NCI-H2081 treated with DMSO at 0.1 percent for 48 hours (cell line): ENCODE measurements at places on chromosomes 1 and 21.
A peak's percentile ranks its signal among the peaks of the same experiment; 100 is the strongest.

DNA sequence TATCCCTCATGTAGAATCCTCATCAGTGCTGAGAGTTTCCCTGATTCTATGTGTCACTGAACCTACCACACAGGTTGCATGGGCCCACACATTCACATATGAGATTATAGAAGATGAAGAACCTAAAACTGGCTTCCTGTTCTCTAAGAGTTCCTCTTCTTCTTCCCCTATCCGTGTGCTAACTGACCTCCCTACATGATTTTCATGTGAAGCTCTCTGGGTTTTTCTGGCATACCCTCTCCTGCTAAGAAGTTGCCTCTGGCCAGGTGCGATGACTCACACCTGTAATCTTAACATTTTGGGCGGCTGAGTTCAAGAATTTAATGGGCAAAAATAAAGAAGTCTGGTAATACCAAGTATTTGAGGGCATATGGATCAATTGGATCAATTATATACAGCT, 5.5 kb upstream of the CD244 start:
- no peak for DNase-seq

DNA sequence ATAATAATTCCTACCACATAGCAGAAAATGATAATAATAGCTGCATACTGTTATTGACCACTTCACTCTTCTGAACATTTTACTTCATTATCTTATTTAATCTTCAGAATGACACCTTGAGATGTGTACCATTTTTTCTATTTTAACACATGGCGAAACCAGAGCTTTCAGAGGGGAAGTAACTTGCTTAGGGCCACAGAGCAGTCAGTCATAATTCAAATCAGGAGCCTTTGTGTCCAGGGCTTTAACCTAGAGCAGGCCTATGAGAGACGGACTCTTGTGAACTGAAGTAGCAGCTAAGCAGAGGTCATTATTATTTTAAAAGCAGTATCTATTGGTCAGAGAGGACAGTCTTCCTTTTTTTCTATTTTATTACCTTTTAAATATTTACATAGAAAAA, 114.0 kb downstream of the ROR1 start:
- no peak for DNase-seq

- no peak for DNase-seq
These were observed 113.9 kb upstream of the CACNA1E start for GRCh38 chr1:181369416-181369815.

DNA sequence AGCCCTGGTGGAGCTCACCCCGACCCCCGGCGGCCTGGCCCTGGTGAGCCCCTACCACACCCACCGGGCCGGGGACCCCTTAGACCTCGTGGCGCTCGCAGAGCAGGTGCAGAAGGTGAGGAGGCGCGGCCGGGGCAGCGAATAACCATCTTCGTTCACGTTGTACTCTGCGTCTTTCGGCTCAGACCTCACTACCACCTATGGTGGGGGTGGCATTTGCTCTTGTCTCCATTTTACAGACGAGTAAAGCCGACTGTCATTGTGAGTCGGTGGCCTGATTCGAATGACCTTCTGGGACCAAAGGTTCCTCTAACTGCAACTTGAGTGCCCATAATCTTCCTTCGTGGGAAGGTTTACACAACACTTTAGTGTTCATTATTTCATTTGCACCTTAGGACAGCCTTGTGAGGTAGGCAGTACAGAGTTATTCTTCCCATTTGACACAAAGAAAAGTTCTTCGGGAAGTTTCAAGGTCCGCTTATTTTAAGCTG, 506 bp downstream of the C1orf50 start:
- no peak for DNase-seq

DNA sequence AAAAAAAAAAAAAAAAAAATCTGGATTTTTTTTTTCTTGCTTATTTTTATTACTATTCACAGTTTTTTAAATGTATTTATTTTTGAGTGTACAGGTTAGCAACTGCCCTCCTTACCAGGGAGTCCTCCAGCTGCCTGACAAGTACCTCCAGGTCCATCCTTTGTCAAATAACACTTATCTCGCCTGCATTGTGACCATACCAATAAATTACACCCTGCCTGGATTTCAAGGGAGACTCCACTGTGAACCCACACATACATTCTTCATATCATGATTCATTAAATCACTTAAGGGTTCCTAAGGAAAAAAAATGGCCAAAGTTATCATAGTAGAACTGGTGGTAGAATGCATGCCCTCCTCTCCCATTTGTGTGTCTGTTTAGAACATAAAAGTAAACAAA, 38.4 kb downstream of the EEIG2 start:
- DNase-seq = no peak

GRCh38 chr1:156894711-156895454, 1.4 kb downstream of the PEAR1 start:
- DNase-seq = no peak

DNA sequence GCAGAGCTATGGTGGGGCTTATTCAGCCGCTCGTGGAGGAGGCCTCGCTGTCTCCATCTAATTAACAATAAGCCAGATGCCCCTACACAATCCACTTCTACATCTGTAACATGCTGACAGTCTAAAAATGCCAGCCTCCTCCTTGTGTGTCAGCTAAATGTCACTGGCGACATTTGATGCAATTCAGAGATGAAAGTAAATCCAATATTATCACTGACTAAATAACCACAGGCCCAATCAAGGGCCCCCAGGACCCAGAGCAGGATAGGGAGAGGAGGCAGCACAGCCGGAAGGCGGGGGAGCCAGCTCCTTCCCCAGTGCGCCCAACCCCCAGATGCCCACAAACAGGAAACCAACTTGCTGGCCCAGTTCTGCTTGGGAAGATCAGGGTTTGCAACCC, 76.6 kb downstream of the DMRTA2 start:
- DNase-seq = no peak

DNA sequence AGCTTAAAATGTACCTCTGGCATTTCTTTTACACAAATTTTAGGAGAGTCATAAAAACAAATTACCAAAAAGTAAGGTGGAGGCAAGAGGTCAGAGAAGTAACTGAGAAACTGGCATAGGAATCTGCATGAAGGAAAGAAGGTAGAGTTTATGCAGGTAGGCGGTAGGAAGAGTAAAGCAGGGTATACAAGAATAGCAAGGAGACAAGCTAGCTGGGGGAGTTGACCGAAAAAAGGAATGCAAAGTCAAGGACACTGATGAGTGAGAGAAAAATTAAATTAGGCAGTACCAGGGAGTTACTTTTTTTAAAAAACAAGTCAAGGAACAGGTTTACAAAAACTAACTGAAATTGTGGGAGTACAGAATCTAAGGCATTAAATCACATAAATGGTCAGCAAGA, 56.0 kb downstream of the FOXJ3 start:
- no peak for DNase-seq

DNA sequence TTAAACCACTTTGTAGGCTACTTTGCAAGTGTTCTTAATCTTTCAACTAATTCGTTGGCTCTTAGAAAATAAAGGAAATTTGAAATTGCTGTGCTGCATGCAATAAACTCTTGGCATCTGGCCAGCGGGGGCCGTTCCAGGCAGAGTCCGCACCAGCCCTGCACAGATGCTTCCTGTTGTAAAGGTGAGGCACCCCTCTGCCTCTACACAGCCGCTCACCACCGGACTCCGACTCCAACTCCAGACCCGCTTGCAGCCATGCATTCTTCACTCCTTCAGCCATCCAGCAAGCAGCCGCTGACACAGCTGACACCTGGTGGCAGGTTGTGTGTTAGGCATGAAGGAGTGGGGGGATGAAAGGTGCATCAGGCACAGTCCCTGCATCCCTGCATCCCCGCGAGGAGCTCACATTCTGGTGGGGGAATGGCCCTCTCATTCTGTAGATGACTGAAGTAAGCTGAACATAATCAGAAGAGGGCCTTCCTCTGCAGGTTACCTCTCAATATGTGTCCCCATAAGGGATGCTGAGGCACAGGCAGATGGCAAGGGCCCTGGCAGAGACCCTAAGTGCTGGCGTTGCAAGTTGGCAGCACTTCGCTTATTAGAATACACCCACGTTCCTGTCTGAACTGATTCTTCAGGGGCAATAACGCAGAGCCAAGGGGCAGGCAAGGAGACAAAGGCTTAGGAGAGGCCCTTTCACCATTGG, 56.8 kb downstream of the GLIS1 start:
- DNase-seq = no peak

- no peak for DNase-seq
These were observed 62.5 kb downstream of the SCCPDH start for GRCh38 chr1:246786606-246787238.

DNA sequence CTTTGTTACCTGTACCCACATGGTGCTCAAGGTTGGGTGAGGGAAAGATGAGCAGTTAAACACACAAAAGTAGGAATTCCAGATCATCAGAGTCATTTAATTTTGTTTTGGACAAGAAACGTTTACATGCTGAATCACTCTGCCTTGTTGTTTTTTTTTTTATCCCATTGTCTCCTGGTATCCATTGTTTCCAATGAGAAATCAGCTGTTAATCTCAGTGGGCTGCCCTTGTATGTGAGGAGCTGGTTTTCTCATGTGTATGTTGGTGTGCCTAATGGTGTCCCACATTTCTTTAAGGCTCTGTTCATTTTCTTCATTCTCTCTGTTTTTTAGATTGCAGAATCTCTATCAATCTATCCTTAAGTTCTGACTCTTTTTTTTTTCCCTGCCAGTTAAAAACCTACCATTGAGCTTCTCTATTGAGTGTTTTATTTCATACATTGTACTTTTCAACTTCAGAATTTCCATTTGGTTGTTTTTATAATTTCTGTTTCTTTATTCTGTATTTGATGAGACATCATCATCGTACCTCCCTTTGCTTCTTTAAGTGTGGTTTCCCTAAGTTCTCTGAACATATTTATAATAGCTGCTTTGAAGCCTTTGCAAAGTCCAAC, 8.8 kb upstream of the OBSCN start:
- no peak for DNase-seq

GRCh38 chr1:17772615-17773212, 17.6 kb downstream of the ACTL8 start:
- DNase-seq = no peak

DNA sequence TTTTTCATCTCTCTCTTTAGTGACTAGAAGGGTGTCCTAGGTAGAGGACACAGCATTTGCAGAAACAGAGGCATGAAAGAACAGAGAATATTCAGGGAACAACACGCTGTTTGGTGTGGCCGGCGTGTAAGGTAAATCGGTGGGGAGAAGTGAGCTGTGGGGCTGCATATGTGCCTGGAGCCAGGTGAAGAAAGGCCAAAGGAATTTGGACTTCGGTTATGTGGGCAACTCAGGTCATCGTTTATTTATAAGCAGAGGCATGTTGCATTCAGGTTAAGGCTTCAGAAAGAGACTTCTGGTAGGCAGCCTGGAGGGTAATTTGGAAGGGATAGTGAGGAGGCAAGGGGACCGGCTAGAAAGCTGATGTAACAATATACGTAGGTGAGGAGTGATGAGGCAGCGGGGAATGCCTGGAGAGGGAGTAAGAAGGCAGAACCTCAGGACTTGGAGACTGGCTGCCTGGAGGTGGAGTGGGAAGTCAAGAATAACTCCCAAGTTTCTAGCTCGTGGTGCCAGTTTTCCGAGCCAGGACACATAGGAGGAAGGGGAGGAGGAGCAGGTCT, 64.1 kb upstream of the ACOT11 start:
- no peak for DNase-seq

DNA sequence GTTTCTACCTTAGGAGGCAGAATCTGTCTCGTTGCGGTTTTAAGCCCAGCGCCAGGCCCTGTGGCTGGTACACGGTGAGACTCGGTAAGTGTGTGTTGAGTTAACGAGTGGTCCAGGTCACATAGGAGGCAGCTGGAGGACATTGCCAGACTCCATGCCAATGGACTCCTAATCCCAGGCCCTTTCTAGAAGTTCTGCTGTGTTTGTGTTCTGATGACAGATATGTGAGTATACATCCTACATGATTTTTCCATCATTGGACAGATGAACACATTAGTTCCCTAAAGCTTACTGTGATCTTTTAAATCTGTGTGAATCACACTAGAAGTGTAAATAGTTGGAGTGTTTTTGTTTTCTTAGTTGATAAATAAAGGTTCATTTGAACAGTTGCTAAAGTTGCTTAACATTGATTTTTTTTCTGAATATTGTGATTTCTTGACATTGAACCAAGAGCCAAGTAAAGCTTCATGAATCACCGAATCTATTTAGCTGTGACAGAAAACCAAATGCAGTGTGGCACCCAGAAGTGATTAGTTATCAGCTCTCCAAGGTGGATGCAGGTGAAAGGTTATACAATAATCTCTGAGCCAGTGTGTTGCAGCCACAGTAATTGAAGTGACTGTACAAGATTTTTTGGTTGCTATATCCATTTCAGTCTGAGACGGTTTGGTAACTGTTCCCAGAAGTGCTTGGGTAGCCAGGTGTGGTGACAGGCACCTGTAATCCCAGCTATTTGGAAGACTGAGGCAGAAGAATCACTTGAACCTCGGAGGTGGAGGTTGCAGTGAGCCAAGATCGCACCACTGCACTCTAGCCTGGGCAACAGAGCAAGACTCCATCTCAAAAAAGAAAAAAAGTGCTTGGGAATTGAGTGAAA, 46.3 kb downstream of the DOP1B start:
- no peak for DNase-seq

- DNase-seq = no peak
These were observed 482 bp downstream of the SLC2A5 start for GRCh38 chr1:9068981-9069325.

GRCh38 chr1:117060441-117061317, 553 bp downstream of the TTF2 start:
- DNase-seq = peak; percentile 11

DNA sequence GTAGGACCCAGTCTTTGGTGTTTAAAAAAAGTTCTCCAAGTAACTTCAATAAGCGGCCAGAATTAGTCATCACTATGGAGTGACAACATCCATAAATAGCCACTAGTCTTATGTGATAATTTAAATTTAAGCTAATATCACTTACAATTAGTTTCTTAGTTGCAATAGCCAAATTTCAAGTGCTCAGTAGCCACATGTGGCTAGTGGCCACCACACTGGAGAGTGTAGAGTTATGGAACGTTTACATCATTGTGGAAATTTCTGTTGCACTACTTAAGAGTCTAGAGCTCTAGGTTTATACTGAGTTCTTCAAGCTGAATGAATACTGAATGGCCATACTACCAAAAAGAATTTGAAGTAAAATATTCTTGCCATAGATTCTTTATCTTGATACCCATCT, 121.1 kb downstream of the RUNX1 start:
- no peak for DNase-seq

DNA sequence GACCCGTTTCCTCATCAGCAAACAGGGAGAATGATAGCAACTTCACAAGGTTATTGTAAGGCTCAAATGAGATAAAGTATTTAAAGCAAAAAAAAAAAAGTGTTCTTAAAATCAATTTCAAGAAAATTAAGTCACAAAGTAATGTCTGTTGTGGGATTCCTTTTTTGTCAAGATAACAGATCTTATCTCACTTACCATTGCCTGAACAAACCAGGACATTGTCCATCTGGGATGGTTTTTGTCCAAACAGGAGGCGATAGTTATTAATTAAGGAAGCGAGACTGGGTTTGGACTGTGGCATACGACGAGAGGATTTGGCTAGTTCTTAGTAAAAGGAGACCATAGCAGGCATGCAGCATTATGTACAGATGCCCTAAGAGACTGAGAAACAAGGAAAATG, 458.4 kb downstream of the SMYD3 start:
- DNase-seq = no peak

- DNase-seq = no peak
These were observed 15.3 kb upstream of the PGBD5 start for GRCh38 chr1:230441183-230442029.
